Left forelimb (tissue), 1 donor: ENCODE measurements at places on chromosomes 13 and 19.
A peak's percentile ranks its signal among the peaks of the same experiment; 100 is the strongest.

- no peak for DNase-seq
Observed at GRCh38 chr13:44385401-44385800, 11.8 kb downstream of the SERP2 start.

- peak; percentile 61 for DNase-seq
Observed at GRCh38 chr19:18741124-18742121, 49.7 kb downstream of the COMP start.

- DNase-seq: no peak
Observed at GRCh38 chr13:43648733-43649132, 138.0 kb downstream of the ENOX1 start.

GRCh38 chr13:58207501-58207900 is 576.0 kb downstream of the PCDH17 start:
- no peak for DNase-seq

DNA sequence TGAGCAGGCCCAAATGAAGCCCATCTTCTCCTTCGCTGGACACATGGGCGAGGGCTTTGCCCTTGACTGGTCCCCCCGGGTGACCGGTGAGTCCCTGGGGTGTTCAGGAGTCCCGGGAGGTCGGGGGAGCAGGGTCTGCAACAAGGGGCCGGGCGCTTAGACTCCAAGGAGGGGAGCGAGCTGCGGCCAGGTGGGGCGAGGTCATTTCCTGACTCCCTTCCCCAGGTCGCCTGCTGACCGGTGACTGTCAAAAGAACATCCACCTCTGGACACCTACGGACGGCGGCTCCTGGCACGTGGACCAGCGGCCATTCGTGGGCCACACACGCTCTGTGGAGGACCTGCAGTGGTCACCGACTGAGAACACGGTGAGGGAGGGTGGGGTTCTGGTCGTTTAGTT is 4.7 kb downstream of the GRWD1 start:
- DNase-seq: no peak

DNA sequence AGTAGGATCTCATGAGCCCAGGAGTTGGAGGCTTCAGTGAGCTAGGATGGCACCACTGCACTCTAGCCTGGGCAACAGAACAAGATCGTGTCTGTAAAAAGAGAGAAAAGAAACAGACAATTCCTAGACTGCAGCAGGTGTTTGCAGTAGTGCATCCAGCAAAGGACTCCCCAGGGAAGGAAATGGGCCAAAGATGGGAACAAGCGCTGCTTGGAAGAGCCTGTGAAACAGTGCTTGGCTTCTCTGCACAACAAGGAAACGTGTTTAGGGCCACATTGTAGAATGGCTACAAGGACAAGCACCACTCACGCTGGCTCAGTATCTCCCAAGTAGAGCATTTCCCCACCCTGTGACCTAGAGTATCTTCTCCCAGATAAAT is 35.5 kb upstream of the LDLR start:
- DNase-seq: no peak

DNA sequence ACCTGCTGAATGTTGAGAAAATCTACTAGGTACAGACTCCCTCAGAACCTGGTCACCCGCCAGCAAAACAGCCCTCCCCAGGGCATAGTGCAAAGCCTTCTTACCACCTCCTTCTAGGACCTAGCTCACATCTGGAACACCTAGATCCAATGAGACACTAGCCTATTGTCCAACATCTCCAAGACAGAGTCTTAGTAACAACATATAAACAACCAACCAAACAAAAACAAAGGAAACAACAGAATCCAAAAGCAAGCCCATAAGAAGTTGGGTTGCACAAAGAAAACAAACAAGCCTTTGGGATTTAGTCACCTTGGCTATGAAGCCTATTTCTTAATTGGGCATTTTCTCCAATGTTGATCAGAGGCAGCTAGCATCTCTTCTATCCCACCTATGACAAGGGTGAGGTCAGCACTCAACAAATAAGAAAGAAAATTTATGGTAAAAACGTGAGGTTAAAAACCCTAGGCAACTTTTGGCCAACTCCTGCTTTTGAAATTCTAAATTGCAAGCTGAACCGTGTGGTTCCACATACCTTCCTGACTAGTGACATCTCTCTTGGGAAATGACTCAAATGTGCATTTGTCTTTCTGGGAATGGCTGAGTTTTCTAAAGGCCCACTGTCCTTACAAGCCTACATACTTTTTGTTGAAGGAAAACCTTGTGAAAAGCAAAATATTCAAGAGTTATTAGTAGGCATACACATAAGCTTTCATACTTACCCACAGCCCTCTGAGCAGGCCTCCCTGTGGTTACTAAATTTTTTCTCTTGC is 66.7 kb downstream of the FAM216B start:
- DNase-seq: no peak

DNA sequence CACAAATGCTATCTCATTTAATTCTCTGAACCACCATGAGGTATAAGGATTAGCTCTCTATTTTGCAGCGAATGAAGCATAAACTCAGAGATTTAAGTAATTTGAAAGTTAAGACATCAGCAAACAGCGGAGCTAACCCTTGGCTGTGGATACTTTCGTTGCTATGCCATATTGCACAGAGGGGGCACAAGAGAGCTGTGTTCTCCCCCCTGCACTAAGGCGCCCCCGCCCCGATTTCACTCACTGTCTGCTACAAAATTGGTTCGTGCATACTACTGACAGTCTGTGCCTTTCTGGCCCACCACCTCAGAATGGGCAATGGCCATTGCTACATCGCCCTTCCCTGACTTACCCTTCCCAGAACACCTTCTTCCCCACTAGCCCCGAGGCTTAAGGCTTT is 105.7 kb upstream of the OBI1 start:
- DNase-seq: no peak

GRCh38 chr19:13228561-13228960 is 78.3 kb downstream of the IER2 start:
- DNase-seq: no peak

GRCh38 chr19:39325778-39326665 is 5.4 kb upstream of the LRFN1 start:
- DNase-seq: no peak

DNA sequence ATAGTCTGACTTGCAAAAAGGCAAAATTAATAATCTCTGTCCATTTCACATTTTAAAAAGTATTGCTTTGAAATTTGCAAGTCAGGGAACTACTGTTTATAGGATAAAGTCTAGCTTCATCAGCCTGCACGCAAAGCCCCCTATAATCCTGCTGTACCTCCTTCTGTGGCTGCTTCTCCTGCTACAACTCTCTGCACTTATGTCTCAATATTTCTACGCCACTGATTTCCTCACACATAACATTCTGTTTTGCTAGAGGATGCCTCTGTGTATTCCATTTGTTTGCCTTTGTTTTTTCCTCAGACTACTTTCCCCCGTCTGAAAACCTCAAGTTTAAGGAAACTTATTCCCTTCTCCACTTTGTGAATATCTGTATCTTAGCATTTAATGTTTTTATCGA is 389.9 kb downstream of the RFC3 start:
- DNase-seq: no peak

DNA sequence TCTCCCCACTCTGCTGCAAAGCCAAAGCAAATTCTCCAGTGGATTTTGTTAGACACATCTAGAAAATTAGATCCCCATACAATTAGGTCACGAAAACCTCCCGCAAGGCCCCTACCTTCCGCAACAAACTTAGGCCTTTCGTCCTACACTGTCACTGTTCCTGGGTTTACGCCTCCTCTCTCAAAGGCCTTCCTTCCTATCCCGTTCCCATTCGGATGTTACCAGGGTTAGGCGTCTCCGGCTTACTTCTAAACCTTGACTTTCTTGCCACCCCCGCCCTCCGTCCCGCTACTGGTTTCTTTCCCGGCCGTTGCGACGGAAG is 754 bp downstream of the RNF6 start:
- no peak for DNase-seq

GRCh38 chr19:42577016-42577415 is 17.7 kb downstream of the CEACAM8 start:
- DNase-seq: no peak

DNA sequence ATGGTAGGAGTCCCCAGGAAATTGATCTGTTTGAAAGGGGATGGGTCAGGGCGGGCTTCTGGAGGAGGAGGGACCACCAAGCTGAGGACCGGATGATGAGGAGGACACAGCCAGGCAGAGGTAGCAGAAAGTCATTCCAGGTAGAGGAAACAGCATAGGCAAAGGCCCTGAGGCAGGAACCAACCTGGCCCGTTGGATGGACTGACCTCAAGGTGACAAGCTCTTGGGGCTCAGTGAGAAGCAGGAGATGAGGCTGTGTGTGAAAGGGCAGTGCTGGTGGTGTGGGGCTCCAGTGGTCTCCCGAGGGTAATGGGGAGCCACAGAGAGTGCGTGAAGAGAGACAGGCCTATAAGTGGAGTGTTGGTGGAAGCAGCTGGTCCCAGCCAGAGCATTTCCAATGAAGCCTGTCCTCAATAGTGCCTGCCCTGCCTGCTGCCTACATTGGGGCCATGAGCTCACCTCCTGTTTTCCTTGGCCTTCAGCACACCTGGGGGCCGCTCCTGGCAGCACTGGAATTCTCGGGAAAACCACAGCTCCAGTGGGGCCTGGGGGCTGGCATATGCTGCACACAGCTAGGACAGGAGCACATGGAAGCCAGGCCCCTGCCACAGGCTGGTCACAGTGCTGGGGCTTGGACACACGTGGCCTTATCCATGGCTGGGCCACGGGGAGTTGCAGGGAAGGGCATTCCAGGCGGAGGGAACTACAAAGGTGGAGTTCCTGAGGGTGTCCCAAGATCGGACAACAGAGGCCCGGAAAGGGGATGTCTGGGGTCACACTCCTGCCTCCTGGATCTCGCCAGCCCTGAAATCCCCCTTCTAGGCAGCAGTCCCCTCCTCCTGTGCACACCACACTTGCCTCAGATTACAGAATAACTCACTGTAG is 2.3 kb upstream of the COMP start:
- DNase-seq: no peak

- DNase-seq: no peak
Observed at GRCh38 chr13:109767023-109767422, 19.4 kb downstream of the IRS2 start.

DNA sequence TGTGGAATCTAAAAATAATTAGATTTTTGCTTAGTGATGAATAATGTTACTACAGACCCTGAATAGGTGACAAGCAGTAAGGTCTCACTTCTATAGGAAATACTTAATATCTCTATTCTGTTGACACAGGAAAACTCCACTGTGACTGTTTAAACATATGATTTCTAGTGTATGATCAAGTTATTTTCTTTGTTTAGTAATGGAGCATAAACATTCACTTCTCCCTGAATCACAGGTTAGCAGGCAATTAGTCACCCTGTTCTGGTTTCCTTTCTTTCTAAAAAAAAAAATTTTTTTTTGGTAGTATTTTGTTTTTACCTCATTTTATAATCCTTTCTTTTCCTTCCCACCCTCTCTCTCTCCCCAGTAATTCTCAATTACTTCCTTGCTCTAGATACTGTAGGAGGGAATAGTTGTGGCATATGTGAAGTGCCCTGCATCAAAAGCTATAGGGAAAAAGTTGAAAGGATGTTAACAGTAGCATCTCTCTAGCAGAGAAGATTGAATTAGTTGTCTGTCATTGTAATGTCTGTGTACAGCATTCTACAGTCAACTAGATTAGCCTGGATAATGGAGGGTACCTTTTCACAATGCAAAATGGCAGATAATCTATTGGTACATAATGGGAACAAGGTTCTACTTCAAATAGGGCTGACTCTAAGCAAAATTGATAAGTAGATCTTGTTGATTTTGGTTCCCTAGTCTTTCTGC is 3.5 kb downstream of the HS6ST3 start:
- DNase-seq: no peak

DNA sequence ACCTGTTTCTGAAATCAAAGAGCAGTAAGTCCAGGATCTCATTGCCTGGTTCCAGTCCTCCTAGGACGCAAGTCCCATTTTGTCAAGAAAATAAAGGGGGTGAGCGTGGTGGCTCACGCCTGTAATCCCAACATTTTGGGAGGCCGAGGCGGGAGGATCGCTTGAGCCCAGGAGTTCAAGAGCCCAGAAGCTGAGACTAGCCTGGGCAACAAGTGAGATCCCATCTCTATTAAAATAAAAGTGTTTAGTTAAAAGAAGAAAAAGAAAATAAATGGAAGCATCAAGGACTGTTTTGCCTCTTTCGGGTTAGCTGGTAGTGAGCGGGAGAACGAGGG is 344 bp upstream of the HAUS5 start:
- DNase-seq: no peak

GRCh38 chr19:30864391-30865215 is 484.6 kb downstream of the TSHZ3 start:
- DNase-seq: peak; percentile 54

DNA sequence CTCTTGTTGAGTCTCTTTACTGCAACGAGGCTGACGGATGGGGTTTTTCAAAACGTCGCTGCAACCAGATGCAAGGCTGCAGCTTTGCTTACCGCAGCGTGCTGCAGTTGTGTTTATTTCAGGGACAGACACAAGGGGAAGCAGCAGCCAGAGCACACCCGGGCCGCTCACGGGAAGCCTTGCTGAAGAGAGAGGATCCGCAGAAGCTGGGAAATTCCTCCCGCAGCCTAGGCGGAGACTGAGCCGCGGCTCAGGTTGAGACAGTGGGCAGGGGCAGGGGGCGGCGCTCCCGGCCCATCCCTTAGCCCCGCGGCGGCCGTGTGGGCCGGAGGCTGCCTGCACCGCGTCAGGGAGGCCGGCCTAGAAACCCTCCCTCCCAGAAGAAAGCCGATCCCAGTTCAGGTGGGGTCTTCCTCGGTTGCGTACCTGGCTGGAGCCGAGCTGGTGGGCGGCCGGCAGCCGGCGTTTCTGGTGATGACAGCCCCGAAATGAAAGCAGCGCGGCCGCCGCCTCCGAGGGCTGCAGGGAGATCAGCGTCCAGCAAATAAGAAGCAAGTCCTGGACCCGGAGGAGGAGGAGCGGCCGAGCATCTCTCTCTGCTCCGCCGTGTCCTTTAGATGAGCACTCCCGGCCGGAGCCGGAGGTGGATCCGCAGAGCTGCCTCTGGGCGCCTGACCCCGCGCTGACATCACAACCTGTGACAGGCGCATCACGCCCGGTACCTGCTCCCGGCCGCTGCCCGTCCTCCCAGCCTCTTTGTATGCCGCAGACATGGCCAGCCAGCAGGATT is at the start of gene FRY:
Gene FRY (plus strand): TSS at position 750 of the 790 bp plus-strand sequence. CDS start 22 bp downstream, at position 772.
- peak; percentile 78 for DNase-seq

GRCh38 chr13:95955255-95955654 is 97.9 kb downstream of the UGGT2 start:
- DNase-seq: no peak
